ENCODE measurements at places on chromosomes 1 and 21. TPM values are rescaled to one million over a fixed set of nuclear protein-coding genes. Genes with fewer than 3 reads are reported as not detected.

Gene CLDN19
- polyA plus RNA-seq = not detected

Gene SSBP3
- polyA plus RNA-seq = 16.9 TPM

Gene DMBX1
- not detected for polyA plus RNA-seq

Gene TCEA3
- 1.3 TPM for polyA plus RNA-seq

Gene CD48
- polyA plus RNA-seq = not detected

Gene XCL2
- not detected for polyA plus RNA-seq

Gene CD1C
- not detected for polyA plus RNA-seq

Gene CLCNKB
- polyA plus RNA-seq = not detected

Gene CCDC27
- not detected for polyA plus RNA-seq

Gene GPR37L1
- polyA plus RNA-seq = 25.0 TPM

Gene S100A6
- polyA plus RNA-seq = 39.7 TPM

Gene FAM78B
- polyA plus RNA-seq = 16.1 TPM

Gene WDR64
- polyA plus RNA-seq = not detected

Gene FCRL5
- not detected for polyA plus RNA-seq

Gene ETV3L
- not detected for polyA plus RNA-seq
